Right renal pelvis (tissue), 4 donors: ENCODE measurements at places on chromosomes 2 and 18. TPM values are rescaled to one million over a fixed set of nuclear protein-coding genes. Genes with fewer than 3 reads are reported as not detected.

Gene LIMS1
- polyA plus RNA-seq: 58.5 TPM

Gene GRHL1
- 8.1 TPM for polyA plus RNA-seq

Gene MDH1B
- polyA plus RNA-seq: 12.7 TPM

Gene LCT
- not detected for polyA plus RNA-seq

Gene GDF7
- polyA plus RNA-seq: 3.5 TPM

Gene RUFY4
- 0.59 TPM for polyA plus RNA-seq

Gene TUBA4B
- 0.97 TPM for polyA plus RNA-seq

Gene GRP
- polyA plus RNA-seq: 1.8 TPM

Gene FAM110C
- 13.6 TPM for polyA plus RNA-seq

Gene GAREM1
- polyA plus RNA-seq: 31.2 TPM

DNA sequence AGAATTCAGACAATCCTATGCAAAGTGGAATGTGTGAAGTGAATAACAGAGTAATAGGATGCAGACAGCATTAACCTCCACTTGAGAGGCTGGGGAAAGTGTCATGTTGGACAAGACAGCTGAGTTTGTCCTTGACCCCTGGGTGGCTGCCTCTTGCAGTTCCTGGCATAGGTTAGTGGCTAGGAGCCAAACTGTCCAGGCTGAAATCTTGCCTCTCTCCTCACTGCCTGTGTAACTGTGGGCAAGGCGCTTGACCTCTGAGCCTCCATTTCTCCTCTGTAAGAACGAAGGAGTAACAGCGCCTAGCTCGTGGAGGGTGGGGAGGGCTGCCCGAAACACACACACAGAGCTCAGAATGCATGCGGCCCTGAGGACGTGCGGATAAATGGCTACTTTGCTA lies 34.8 kb upstream of the LDLRAD4 start:
- no peak for DNase-seq

- no peak for DNase-seq
Observed at GRCh38 chr2:134011936-134012586, 241.8 kb upstream of the MGAT5 start.

GRCh38 chr18:48974304-48975119 lies 23.7 kb upstream of the SMAD7 start:
- DNase-seq: no peak

GRCh38 chr2:981759-982158 lies 31.1 kb downstream of the SNTG2 start:
- no peak for DNase-seq

DNA sequence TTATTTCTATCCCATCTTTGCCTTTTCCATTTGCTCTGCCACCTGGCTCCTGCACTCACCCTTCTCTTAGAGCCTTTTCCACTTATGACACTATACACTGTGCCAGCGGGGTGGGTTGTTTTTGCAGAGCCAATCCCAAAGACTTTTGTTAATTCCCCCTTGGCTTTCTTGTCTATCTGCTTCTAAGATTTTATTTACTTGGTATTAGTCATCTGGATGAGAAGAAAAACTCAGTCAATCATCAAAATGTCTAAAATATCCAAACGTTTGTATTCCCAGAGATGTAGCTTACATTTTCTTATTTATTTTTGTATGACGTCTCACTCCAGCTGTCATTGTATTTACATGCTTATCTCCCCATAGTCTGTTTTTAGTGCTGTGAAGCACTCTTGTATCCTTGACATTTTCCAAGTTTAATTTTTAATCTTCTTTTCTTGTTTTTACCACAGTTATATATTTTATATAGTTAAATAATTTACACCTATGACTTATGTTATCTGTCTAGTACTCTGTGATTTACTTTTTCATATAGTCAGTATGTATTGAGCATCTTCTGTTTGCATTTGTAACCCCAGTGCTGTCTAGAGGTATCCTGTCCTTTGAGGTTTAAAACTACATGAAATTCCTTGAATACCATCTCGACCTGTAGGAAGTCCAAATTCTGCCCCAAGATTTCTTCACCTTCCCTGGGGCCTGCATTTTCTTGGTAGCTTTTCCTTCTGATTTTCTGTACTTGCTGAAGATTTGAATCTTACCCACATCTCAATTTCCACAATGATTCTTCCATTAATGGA lies 55.1 kb downstream of the COL4A3 start:
- no peak for DNase-seq

DNA sequence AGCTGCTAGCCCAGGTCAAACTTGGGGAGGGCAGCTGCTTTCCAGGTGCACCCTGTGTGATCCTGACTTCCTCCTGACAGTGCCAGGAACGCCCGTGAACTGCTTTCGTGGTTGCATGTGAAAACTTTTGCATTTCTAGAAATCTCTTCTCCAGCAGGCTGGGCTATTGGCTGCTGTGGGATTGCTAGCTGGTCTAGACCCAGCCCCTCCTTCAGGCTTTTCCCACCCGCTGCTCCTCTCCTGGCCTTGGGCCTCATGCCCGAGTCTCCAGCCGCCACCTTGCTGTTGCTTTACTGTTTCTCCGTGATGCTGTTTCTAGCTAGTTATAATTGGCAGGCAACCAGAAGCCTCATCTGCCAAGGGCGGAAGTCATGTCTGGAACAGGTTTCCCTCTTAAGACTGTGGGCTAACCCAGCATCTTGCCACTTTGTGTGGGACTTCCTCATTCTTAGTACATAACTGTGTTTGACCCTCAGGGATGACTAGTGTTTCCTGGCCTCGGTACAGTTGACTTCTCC lies 27.0 kb upstream of the MGAT4A start:
- DNase-seq: no peak

DNA sequence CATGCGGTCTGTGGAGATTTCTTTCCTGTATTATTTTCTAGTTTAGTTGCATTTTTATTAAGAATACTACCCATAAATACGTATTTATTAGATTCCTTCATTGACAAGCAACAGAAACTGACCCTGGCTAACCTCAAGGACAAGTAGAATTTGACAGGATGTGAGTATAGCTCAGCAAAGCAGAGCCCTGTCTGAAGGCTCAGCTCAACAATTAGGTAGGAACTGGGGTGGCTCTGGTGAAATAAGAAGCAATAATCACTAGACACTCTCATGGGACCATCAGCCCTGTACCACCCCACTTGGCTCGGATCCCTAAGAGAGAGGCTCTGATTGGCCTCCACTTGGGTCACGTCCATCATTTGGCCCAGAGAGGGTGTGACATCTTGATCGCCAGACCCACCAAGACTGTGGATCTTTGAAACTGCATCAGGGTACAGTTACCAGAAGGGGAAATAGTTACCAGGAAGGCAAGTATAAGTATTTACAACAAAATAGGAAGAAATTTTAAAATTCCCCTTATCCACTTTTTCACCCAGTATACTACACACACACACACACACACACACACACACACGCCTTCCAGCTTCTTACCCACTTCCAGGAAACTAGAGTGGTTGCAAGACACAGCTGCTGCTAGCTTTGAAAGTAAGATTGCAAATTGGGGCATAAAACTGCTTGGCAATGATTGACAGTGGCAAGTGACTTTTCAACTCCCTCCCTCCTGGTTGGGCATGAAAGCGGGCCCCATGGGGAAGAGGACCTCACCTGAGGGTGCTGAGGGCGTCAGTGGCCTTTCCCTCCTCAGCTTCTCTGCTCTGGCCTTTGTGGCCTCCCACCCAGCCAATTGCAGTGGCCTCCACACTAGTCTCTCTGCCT lies 41.8 kb downstream of the KCTD18 start:
- no peak for DNase-seq

DNA sequence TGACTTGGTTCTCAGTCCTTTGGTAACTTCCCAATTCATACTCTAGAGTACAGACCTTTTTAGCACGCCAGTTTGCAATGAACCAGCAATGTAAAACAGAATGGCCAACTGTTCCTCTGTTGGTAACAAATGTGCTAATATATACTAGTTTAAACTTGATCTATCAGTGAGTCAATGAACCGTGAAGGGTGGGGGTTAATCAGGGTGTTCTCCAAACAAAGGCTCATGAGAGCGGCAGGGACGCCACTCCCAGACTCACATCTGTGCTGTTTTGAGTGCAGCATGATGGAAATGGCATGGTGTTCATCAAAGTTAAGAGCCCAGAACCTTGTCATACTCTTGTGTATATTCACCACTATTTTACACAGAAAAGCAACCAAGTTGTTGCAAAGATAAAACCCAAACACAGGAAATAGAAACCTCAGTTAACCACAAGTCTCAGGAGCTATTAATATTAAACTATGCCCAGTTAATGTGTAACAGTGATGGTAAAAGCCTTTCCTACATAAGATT lies 70.3 kb downstream of the CERKL start:
- peak; percentile 72 for DNase-seq

DNA sequence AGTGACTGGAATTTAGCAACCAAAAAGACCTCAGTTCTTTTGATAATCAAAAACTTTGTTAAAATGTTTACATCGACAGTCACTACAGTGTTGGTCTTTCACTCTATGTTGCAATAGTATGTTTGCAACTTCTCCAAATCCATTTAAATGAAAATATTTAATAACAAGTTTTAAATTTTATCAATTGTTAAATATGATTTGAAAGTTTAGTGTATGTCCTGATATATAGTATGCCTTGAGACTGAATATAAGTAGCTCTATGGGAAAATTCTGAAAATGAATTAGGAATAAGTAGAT lies 109.9 kb downstream of the ANKRD44 start:
- DNase-seq: no peak

- DNase-seq: no peak
Observed at GRCh38 chr2:3148716-3149115, 228.9 kb downstream of the EIPR1 start.

GRCh38 chr2:175744000-175744399 lies 258.1 kb downstream of the LNPK start:
- DNase-seq: no peak

DNA sequence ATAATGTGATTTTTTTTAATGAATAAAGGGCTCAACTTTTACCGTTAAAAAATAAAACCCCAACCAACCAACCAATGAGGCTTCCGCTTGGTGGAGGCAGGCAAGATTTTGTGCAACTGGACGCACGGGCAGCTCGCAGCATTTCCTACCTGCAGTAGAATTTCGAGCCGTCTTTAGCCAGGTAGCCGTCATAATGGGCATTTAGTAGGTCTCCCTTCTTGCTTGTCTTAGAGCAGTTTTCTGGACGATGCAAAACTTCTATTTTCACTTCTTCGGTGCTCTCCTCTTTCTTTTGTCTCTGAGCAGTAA lies 316 bp downstream of the FKBP7 start:
- no peak for DNase-seq

- no peak for DNase-seq
Observed at GRCh38 chr18:55338978-55339650, 248.9 kb downstream of the TCF4 start.

- no peak for DNase-seq
Observed at GRCh38 chr18:44636241-44636640, 44.4 kb upstream of the SETBP1 start.

GRCh38 chr2:196182439-196183171 lies 11.2 kb upstream of the STK17B start:
- DNase-seq: no peak

DNA sequence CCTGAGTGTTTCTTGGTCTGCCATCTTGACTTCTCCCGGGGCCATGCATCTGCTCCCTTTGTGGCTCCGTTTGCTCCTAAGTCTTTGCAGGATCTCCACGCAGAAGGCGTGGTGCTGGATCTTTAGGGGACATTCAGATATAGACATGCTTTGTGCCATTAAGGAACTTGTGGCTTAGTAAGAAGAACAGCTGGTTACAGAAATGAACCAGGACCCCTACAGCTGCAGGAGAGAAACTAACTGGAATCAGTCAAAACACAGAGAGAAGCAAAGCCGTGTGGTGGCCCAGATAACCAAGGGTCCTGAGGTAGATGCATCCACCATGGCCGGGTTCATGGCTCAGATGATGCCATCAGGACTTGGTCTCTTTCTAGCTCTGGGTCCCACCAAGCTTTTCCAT lies 97.6 kb downstream of the SH3RF3 start:
- no peak for DNase-seq

- DNase-seq: no peak
Observed at GRCh38 chr18:46891742-46892214, 25.5 kb downstream of the PIAS2 start.

GRCh38 chr2:239589833-239590232 lies 189.0 kb upstream of the HDAC4 start:
- DNase-seq: no peak

DNA sequence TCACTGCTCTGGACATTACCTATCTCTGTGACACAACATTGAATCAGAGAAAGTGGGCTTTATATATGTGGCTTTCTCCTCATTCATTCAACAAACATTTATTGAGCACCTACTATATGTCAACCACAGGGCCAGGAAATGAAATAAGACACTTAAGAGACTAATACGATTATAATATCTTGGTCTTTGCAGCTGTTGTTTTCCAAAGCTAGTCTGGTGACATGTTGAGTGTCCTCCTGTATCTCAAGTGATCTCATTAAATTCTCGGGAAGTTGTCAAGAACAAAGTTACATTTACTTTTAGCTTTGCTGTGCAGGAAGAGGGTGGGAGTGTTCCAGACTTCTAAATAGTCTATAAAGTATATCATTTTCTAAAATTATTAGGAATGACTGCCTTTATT lies 164.6 kb upstream of the SP5 start:
- no peak for DNase-seq

DNA sequence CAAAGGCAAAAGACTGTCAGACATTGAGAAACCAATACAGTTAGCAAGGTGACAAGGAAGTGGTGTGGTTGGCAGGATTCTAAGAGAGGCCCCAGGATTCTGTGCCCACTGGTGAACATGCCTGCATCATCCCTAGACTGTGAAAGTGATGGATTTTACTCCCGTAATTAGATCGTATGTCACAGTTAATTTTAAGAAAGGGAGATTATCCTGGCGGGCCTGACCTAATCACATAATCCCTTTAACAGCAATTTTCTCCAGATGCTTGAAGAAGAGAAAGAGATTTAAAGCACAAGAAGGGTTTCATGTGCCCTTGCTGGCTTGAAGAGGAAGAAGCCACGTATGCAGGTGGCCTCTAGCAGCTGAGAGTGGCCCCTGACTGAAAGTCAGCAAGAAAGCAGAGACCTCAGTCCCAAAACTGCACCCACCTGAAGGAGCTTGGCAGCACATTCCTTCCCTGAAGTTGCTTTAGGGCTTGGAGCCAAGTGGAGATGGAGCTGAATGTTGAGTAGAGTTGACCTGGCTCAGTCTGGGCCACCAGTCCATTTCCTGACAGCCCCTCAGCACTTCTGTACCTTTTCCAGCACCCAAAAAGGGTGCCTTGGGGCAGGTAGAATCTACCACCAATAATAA lies 49.1 kb downstream of the GTF3C3 start:
- DNase-seq: no peak

- no peak for DNase-seq
Observed at GRCh38 chr2:100043081-100043890, 99.1 kb downstream of the AFF3 start.
